Neural progenitor cell (in vitro differentiated cells): ENCODE measurements at places on chromosomes 2 and 18. TPM values are rescaled to one million over a fixed set of nuclear protein-coding genes. Genes with fewer than 3 reads are reported as not detected.

Gene UPP2
- total RNA-seq, result not detected in 2 replicates

Gene PNPT1
- 25.5 and 33.5 TPM in 2 replicates for total RNA-seq

Gene MZT2A
- total RNA-seq, result 45.0 and 119 TPM in 2 replicates

DNA sequence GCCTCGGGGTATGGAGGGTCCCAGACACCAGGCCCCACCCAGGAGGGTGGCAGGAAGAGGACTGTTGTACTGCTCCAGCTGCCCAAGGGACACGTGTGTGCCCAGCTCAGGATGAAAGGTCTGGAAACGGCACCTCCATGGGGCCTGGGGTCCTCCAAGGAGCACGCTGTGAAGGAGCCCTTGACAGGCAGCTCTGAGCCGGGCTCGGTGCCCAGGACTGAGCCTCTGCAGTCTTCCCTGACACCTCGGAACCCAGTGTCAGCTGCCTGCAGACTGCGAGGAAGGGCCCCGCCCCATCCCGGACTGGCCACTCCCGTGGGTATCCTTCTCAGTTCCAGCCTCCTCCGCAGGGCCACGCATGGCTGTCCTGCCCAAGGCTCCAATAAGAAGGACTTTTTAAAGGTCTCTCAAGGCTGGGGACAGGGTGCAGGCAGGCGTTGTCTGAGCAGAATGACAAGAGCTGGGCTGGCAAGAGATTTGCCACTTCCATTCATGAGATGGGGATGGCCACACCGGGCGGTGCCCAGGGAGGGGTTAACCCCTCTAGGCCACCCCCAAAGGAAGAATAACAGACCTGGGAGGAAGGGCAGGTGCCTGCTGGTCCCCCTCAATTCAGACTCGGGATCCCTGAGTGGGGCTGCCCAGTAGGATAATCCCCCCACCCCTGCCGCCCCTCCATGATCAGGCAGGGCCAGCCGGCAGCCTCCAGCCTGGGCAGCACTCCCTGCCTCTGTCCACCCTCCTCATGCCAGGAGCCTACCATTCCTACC, 8.9 kb downstream of the ECEL1 start:
- no peak for DNase-seq

DNA sequence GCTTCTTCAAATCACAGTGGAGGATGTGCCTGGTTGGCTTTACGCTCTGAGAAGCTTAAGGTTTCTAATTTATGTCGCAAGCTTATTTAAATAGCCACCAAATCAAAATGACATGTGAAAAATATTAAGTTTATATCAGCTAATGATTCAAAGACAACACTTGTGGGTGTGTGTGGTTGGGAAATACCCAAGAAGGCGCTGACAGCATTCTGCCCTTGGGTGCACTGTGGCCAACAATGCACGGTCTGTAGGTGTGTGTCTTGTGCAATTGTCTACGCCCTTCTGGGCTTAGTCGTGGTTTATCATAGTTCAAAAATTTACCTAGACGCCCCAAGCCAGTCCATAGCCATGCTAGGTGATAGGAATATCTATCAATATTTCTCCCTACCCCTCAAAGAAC, 60.9 kb downstream of the KCTD1 start:
- DNase-seq, result no peak

GRCh38 chr2:70994009-70994698, 519 bp downstream of the TEX261 start:
- DNase-seq, result peak; percentile 42

- DNase-seq, result no peak
Measured at GRCh38 chr2:102258025-102258385, 53.4 kb upstream of the IL1RL1 start.

DNA sequence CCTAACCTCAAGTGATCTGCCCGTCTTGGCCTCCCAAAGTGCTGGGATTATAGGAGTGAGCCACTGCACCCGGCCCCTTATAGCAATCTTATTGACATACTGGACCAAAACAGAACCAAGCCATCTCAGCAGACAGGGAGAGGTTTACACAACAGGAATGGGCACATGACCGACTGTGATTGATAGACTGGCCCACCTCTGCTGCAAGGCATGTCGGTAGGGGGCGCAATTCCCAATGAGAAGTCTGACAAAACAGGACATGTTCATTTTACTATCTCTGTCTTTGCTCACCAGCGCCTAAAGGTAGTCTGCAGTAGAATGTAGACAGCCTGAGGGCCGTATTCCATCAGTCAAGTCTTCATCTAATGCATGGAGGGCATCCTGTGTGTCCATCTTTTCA, 2.0 kb downstream of the LYPD6B start:
- peak; percentile 47 for DNase-seq

DNA sequence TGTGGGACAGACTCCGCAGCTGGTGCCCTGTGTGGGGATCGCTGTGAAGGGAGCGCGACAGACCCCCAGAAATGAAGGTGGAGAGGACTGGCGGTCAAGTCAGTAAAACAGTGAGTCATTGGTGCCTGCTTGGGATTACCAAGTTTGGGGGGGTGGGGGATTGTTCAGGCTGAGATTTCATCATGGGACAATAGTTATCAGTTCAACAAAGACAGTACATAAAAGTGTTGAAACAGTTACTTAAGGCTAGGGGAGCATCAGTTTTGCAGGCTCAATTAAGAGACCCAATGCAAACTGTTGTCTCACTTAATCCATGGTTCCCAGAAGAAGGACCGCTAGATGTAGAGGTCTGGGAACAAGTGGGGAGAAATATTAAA, 42.4 kb upstream of the PDK1 start:
- DNase-seq, result no peak
